ENCODE measurements at places on chromosomes 1 and 21.

GRCh38 chr1:179105393-179105792 is 23.5 kb downstream of the TOR3A start:
- DNase-seq: no peak

GRCh38 chr1:47616036-47616435 is 178.2 kb downstream of the FOXD2 start:
- DNase-seq: no peak

- DNase-seq: no peak
Observed at GRCh38 chr1:19926296-19927129, 3.1 kb upstream of the PLA2G2E start.

- DNase-seq: no peak
Observed at GRCh38 chr21:35637431-35637830, 422.9 kb downstream of the SETD4 start.

DNA sequence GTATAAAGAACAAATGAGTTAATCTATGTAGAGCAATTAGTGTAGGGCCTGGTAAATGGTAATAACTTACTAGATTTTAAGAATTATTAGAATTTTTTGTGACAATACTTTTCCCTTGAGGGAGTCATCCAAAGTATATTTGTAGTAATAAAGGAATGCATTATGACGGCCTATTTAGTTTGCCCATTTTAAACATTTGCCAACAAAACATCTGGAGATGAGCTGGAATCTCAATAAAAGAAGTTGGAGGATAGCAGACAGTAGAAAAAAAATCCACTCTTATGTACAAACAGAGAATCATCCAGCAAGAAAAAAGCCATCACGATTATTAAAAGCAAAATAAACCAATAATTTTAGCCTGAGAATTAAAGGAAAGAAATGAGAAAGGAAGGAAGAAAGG is 567.3 kb upstream of the ADAMTS5 start:
- DNase-seq: no peak

GRCh38 chr1:11529330-11529729 is 50.4 kb downstream of the DISP3 start:
- DNase-seq: no peak

DNA sequence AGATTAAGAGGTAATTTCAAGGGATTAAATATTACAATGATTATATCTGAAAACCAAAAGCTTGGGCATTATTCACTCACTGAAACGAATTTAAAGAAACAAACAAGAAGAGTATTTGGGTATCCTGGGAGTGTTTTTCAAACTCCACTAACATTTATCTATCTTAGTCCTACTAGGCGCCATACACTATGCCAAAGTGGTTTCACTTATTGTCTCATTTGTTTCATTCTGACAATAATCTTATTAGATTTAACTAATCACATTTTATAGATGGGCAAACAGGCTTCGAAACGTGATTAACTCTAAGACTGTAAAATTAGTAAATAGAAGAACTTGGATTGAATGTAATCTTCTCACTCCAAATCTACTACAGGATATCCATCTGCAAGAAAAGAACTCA is 25.4 kb downstream of the ASH1L start:
- no peak for DNase-seq

DNA sequence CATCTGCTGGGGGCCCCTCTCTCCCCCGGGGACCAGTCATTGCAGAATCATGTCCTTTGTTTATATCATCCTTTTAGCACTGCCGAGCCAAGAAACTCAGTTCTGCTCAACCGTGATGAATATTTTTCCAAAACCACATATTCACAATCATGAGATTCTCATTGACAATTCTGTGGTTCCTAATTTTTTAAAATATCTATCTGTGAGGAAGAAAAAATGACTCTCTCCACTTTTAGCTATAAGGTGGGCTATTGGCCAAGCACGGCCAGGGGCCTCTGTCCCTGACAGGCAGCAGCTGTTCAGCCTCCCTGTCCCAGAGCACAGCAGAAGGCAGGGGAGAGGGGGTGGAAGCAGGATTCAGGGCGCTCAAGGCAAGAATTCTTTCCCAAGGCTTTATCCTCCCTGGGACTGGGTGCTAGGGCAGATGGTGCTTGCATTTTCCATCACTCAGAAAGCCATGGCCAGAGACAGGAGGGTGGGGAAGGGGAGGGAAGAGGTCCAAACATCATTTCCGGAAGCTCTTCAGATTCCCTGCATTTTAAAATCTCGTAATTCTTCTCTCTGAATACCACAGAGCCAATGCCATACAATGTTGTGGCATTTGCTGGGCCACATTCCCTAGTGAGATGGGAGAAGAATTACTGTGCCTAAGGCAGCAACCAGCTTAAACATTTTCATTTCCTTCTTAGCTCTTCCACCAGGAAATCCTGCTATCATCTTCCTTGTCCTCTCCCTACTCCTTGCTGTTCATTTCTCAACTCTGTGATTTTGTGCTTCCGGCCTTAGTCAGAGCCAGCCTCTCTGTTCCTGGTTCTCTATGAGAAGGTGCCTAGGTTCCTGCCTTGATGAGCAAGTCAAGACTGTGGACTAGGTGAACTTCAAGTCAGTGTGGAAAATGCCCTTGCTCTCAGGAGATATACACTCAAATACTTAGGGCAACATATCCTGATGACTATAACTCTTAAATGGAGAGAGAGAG is 60.3 kb downstream of the KCNJ6 start:
- no peak for DNase-seq

- DNase-seq: no peak
Observed at GRCh38 chr1:54135436-54136120, 17.2 kb downstream of the CDCP2 start.

GRCh38 chr1:32151319-32151787 is 28.1 kb upstream of the TXLNA start:
- DNase-seq: peak; percentile 36

DNA sequence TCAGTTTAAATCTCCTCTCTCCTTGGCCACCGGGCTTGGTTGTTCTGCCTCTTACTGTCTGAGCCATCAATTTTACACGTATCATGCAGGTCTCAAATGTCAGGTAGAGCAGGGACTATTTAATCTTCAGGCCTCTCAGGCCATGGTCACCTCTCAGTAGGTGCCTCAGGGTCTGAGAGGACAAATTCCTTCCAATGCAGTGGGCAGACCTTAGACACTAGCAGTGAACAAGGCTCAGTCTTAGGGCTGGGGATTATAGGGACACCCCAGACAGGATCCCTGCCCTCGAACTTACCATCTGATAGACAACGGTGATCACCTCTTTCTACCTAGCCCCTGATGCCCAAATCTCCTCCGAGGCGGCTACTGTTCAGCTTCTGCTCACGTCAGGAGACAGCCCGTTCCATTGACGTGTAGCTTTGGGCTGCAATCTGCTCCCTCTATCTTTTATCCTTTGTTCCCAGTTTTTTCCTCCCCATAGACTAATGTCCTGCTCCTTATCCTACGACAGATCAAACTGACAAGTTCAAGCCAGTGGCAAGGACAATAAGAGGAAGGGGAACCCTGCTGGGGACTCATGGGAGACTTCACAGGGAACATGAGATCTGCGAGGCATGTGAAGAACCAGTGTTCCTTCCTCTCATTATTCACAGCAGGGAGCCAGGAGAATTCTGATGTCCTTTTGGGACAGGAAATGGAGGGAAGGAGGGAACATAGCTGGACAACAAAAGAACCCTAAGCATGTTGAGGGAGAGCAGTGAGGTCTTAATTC is 1.4 kb upstream of the MYOG start:
- no peak for DNase-seq

GRCh38 chr1:28259934-28260802 is 850 bp downstream of the SESN2 start:
- DNase-seq: peak; percentile 87

DNA sequence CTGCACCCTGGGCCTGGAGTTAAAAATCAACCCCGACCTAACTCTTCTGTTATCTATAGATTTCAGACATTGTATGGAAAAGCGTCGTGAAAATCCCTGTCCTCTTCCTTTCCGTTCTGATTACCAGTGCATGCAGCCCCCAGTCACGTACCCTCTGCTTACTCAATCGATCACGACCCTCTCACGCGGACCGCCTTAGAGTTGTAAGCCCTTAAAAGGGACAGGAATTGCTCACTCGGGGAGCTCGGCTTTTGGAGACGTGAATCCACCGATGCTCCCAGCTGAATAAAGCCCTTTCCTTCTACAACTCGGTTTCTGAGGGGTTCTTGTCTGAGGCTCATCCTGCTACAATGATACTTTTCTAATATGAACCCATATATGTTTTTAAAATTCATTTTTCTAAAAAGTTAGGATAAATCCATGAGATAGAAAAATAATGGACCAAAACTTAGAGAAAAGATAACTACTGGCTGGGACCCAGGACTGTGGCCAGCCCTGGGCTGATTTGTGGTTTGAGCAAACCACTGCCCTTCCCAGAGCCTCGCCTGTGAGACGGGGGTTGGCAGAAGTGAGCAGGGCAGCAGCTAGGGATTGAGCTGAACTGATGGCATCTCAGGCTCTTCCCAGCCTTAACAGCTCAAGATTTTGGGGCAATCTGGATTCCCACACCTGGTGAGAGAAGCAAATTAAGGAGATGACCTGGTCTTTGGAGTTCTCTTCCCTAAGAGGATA is 5.0 kb downstream of the UQCRHL start:
- no peak for DNase-seq

- no peak for DNase-seq
Observed at GRCh38 chr1:11697893-11698210, 6.3 kb downstream of the DRAXIN start.

GRCh38 chr1:159023723-159024122 is 14.0 kb downstream of the IFI16 start:
- no peak for DNase-seq

- no peak for DNase-seq
Observed at GRCh38 chr1:44707959-44708831, 22.8 kb downstream of the RNU5D-1 start.

DNA sequence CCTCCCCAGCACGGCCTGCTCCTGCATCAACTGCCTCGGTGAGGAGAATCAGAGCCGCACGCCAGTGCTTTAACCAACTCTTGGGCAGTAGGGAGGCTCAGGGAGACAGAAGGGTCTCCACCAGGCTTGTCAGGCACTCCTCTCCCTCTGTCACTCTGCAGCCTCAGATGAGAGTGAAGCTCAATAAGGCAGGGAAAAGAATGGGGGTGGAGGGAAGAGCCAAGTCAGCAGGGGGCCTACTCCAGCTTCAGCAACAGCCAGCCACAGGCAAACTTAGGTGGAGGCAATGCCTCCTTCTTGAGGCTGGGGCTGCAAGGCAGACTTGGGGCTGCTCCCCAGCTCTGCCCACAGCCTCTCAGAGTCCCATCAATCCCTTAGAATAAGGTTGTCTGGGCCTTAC is 51.8 kb upstream of the A3GALT2 start:
- no peak for DNase-seq

DNA sequence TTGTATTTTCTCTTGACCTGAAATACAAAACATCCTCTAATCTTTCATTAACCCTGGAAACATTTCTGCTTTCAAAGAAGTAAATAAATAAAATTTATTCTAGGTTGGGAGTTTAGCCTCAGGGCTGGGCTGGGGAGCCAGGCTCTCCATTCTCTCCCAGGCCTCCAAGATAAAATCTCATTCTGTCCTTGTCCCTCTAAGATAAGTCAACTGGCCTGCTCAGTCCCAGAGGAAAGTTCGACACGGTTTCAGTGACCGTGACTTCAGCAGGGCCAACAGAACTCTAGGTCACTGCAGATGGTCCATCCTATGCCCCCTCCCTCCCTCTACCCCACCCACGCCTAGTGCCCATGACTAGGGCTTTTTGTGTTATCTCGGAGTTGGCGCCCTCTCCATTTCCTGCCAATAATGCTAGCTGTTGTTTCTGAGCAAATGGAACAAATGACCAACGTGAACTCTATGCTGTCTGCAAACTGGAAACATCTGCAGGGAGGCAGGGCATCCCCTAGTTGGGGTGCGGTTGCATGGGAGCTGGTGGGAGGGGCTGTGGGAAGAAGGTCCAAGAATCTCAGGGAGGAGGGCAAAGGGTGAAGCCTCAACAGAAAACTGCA is 10.1 kb upstream of the ADORA3 start:
- no peak for DNase-seq

GRCh38 chr1:92853299-92853698 is 21.5 kb downstream of the RPL5 start:
- DNase-seq: no peak

DNA sequence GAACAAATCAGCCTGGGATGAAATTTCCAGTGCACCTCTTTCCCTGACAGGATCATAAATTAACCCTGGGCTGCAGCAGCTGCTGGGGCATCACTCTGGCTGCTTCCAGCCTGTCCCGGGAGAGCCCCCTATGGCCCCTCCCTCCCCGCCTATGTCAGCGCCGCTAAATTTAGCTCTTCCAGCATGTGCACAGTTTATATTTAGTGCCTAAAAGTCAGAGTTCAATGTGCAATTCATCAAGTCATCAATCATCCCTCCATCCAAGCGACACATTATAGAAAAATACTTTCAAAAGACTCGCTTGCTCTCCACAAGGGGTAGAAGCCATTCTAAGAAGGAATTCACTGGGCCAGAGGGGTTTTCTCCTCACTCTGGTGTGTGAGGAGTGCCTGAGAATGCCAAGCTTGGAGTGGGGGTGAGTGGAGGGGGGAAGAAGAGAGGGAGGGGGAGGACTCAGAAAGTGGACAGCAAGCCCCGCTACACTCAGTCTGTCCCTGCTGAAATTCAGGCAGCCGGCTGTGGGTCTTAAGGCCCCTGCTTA is 37.4 kb downstream of the XCL1 start:
- DNase-seq: peak; percentile 85

- no peak for DNase-seq
Observed at GRCh38 chr1:150567341-150567716, 12.1 kb downstream of the MCL1 start.

DNA sequence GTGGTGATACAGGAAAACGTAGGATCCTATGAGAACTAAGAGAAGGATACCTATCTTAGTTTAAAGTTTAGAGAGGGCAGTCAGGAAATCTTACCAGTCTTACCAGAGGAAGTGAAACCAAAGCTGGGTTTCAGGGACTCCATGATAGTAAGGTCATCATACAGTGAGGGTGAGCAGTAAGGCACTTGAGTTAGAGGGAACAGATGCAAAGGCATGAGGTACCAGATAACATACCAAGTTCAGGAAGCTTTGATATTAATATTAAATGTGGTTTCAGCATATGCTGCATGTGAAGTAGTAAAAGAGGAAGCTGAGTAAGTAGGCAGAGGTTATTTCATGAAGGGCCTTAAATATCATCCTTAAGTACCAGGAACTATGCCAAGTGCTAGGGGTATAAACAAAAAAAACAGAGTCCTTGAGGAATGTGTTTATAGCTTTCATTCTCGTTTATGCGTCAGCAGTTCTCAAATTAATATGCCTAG is 16.9 kb downstream of the ATG4C start:
- no peak for DNase-seq

GRCh38 chr1:6151291-6151822 is 28.8 kb downstream of the CHD5 start:
- no peak for DNase-seq

DNA sequence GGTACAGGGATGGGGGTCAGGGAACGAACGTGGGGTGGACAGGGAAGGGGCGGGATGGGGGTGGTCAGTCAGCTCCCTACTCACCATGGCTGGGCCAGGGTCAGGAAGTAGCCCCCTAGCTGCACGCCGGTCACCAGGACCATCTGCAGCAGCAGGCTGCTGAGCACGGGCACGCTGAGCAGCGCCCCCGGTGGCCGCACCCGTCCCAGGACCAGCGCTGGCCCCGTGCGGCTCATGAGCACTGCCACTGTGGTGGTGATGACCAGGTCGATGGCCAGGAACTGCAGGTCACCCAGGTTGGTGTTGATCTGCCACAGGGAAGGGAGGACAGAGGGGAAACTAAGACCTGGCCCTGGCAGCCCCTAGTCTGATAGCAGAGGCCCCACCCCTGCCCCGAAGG is 6.5 kb upstream of the MFAP2 start:
- no peak for DNase-seq

GRCh38 chr1:17342014-17342441 is 30.0 kb upstream of the PADI6 start:
- no peak for DNase-seq
